ENCODE measurements at places on chromosomes 13 and 19.

GRCh38 chr13:27827646-27828045 is 35.4 kb downstream of the GSX1 start:
- no peak for DNase-seq

- DNase-seq, result peak; percentile 27
These were observed 33.3 kb downstream of the BRD4 start for GRCh38 chr19:15298847-15299567.

DNA sequence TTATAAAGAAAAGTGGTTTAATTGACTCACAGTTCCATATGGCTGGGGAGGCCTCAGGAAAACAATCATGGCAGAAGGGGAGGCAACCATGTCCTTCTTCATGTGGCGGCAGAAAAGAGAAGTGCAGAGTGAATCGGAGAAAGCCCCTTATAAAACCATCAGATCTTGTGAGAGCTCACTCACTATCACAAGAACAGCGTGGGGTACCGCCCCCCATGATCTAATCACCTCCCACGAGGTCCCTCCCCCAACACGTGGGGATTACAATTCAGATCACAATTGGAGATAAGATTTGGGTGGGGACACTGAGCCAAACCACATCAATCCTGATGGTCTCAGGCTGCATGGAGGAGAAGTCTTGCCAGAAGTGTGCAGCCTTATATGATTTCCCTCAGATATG is 26.0 kb downstream of the TM9SF2 start:
- no peak for DNase-seq

- DNase-seq, result no peak
These were observed 253.9 kb upstream of the GPC6 start for GRCh38 chr13:92972751-92973150.

GRCh38 chr19:19132912-19133311 is 5.4 kb downstream of the TMEM161A start:
- DNase-seq, result no peak

GRCh38 chr13:23705583-23705982 is 135.4 kb downstream of the TNFRSF19 start:
- DNase-seq, result no peak

DNA sequence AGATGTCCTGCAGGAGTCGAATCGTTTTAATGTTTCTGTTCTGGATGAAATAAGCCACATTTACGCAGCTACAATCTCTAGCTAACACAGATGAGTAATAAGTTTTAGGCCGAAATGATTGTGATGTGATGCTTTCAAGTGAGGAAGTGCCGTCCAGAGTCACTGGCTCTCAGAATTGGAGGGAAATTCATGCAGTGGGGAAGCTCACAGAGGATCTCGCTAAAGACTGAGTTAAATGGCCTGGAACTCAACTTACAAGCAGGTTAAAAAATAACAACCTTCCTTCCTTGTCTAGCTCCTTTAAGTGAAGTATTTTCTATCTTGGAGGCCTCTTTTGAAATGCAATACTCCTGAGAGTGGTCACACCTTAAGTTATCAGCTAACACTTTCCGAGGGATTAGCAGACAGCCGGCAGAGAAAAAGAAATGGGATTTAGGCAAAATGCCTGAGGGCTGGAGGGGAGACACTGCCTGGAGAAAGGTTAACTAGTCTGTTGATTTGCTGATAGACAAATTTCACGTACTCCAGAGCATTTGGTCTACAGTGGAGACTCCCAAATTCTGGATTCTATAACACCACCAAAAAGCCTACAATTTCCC is 74.2 kb downstream of the IRS2 start:
- DNase-seq, result no peak

DNA sequence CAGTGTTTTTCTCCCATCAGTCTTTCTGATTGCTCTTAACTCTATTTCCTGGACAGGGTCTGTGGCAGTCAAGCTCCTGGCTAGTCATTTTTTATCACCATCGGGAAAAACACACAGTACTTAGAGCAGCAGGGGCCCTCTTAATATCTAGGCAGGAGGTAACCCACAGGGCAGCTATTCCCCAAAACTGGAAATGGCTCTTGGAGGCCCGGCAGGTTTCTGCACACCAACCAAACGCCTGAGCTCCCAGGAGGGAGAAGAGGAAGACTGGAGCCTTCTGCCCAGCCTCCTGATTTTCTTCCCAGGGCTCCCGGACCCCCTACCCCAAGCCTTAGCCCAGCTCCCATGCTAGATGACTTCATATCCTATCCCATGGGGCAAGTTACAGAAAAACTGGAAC is 49.3 kb upstream of the VSTM2B start:
- DNase-seq, result no peak

- peak; percentile 37 for DNase-seq
These were observed 40.3 kb upstream of the SGCG start for GRCh38 chr13:23140492-23140891.

GRCh38 chr13:59856281-59856810 is 307.4 kb downstream of the DIAPH3 start:
- no peak for DNase-seq

GRCh38 chr19:49104229-49104864 is 9.8 kb upstream of the LIN7B start:
- DNase-seq, result no peak

GRCh38 chr13:20311596-20311995 is 79.5 kb upstream of the GJB6 start:
- no peak for DNase-seq

DNA sequence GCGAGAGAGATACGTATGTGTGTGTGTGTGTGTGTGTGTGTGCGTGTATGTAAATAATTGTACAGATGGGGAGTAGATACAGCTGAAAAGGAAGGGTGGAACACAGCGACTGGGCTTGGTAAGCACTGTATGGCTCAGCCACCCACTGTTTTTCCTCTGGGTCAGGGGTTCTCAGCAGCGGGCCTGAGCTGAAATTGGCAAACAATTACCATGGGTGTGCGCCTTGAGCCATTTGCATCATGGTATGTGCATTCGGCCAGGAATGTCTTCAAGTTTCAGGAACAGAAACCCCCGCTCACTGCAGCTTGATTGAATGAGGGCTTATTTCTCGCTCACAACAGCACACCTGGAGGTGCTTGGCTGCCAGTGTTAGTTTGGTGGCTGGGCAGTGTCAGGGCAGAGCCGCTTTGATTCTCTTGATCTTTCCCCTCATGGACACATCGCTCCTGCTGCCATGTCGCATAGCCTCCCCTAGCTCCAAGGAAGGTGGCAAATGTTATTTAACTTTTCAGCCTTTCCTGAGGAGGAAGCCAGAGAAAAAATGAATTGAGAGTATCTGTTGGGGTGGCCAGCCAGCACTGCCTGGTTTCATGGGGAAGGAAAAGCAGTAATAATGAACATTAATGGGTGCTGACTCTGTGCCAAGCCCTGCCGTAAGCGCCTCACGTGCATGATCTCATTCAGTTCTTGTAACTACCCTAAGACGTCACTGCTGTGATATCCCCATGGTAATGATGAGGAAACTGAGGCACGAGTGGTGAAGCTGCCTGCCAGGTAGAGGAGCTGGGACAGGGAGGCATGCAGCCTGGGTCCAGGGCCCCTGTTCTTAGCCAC is 126.9 kb downstream of the SIPA1L3 start:
- peak; percentile 48 for DNase-seq

DNA sequence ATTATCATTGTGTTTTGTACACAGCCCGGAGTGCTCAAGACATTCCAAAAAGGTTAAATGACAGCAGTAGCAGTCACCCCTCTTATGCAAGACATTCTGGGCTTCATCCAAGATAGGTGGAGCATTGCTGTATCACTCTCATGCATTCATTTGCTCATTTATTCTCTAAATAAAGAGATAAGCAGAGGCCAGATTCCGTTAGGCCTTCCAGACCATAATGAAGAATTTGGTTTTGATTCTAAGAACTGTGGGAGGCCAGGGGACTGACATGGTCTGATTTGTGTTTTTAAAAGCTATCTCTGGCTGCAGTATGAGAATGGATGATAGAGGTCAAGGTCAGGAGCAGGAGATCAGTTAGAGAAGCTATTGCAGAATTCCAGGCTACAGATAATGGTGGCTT is 145.8 kb downstream of the KCNRG start:
- DNase-seq, result peak; percentile 45

DNA sequence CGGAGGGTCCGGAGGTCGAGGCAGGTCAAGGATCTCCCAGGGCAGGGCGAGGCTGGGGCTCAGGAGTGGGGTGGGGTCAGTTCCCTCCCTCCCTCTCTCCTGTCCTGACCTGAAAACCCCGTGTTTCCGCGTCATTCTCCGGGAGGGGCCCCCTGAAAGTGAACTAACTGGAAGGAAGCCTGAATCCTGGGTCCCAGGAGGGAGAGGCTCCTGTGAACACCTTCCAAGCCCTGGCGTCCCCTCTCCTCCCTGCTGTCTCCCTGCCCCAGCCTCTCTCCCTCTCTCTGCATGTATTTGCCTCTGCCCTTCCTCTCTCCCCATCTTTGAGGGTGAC is 741 bp upstream of the CADM4 start:
- no peak for DNase-seq

GRCh38 chr13:73339086-73339485 is 280.3 kb downstream of the KLF5 start:
- no peak for DNase-seq

GRCh38 chr13:49443357-49443703 is 534 bp downstream of the CAB39L start:
- DNase-seq, result peak; percentile 48

DNA sequence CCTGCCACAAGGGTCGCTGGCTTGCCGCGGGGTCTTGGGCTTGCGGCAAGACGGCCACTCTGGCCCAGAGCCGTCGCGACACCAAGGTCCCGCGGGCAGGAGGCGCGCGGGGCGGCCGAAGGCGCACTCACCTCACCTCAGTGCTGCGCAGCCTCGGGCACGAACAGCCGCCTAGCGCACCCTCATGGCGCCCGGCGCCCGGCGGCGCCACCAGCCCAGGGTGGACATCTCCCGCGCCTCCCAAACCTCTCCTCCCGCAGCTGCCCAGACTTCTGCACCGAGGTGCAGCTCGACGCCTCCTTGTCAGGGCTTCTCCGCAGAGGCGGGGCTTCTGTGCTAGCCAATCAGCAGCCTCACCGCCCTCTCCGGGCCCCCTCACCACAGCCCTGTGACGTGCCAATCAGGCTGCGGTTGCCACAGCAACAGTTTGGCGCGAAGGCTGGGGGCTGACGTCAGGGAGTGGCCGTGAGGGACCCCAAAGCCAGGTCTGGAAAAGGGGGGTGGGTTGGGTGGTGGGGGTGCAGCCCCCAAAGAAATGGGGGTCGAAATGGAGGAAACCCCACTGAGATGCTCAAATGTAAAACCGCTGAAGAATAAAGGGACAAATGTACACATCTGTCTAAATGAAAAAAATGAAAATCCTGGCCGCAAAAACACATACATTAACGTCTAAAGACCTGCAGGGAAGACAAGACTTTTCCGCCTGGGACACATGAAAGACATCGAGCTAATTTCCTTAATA is at the start of the genes PEG3 and ZIM2:
Gene PEG3 (minus strand): TSS at position 276 of the 742 bp plus-strand sequence. CDS start 16,071 bp downstream, outside the sequence.
Gene ZIM2 (minus strand): TSS at position 276 of the 742 bp plus-strand sequence. CDS start 16,449 bp downstream, outside the sequence.
- DNase-seq, result peak; percentile 10

DNA sequence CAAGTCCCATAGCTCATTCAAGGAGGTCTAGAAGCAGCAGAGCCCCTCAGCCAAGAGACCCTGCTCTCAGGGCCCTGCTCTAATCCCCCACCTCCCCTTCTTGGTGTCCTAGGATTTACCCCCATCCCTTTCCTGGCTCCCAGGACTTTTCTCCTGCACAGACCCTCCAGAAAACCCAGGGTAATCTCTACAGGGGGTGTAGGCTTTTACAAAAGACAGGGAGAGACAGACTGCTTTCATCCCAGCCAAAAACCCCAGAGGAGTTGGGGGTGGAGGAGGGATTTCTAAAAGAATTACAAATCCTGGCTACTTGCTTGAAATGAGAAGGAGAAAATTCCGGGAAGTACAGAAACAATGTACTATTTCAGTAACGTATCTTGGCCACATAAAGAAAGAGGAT is 133.3 kb downstream of the TNFSF13B start:
- DNase-seq, result no peak

- no peak for DNase-seq
These were observed 1.0 kb upstream of the ZNF529 start for GRCh38 chr19:36573895-36574720.

DNA sequence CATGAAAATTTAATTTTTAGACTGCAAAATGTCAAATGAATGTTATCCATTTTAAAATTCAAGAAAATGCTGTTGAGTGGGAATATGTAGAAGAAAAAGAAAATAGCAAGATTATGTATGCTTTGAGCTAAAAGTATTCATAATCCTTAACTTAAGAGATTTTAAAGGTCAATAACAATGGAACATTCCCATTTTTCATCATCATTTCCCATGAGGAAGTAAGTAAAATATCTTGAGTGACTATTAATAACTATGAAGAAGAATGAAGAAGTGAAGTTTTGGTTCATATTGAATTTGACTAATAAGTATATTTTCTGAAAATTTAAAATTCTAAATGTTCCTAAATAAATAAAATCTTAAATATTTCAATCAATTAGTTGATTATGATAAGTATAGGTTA is 273.4 kb downstream of the DACH1 start:
- DNase-seq, result no peak

- peak; percentile 66 for DNase-seq
These were observed 35.9 kb upstream of the MPHOSPH8 start for GRCh38 chr13:19597523-19597922.

- DNase-seq, result no peak
These were observed 7.7 kb downstream of the PLEKHF1 start for GRCh38 chr19:29672933-29673336.

All from fibroblast of skin of right biceps (primary cell).